Activated CD4-positive, alpha-beta T cell treated with anti-CD3 and anti-CD28 coated beads for 24 hours (primary cell): ENCODE measurements at places on chromosomes 7 and 10.

- no peak for DNase-seq
Measured at GRCh38 chr7:43679210-43680068, 49.9 kb downstream of the COA1 start.

DNA sequence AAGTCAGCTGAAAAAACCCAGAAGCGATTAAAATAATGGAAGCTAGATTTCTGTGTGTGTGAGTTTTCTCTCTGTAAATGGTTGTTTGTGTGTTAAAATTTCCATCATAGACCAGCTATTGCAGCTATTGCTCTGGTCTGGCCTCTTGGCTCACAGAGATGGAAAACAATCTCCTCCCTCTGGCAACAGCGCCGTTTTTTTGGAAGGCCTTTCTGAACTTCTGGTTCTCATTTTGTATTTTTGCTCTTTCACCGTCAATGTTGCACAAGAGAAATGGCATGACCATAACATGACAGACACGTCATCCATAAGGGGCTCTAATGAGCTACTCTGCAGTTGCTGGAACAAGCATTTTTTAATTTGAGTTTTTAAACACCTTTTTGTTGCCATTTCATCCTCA lies 91.0 kb downstream of the CUBN start:
- no peak for DNase-seq

DNA sequence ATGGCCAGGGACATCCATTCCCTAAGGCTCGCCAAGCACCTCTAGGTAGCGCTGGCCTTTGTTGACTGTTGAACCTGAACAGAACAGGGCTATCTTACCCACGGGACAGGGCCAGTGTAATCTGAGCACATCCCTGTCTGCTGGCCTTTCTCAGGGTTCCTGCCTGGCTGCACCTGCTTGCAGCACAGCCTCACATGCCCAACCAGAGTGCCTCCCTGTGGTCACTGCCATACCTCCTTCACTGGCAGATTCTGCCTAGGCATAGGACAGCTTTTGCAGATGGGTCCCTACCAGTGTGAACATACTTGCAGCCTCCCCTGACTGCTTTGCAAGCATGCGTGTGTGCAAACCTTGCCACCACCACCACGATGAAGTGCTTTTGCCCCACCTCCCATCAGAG lies 15.8 kb upstream of the LIPN start:
- no peak for DNase-seq

DNA sequence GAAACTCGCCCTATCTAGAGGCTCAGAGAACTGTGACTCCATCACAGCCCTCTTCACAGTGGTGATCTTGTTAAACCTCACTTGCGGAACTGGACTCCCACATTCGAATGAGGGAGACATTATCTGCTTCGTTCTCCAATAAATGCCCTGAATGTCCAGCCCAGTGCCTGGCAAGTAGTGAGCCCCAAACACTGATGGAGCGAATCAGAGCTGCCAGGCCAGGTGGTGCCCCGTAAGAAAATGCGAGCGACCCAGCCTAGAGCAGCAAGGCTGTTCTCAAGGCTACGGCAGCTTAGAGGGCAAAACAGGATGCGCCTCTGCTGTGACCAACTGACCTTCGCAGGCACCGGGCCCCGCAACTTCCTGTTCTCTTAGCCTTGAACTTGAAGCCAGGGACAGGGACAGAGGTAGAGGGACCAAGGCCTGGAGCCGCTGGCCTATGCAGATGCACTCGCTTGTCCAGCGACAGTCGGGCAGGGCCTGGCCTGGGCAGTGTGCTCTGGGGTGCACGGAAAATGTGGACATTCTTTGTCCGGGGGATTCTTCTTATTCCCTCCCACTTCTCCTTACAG lies 217.6 kb downstream of the TCERG1L start:
- no peak for DNase-seq

DNA sequence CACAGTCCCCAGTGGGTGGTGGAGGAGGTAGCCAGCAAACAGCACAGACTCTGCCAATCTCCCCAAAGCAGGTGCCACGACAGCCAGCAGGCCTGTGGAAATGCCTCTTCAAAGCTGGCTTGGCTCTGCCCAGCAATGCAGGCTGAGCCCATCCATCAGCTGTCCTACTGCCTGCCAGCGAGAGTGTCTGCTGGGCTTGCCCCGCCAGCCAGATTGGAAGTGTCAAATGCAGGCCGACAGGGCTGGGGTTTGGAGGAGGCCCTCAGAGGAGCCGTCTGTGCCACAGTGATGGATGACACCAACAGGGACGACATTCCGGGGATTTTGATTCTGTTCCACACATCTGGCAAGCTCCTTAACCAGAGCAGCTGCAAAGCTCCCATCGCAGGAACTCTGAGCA lies 16.7 kb downstream of the HABP2 start:
- no peak for DNase-seq

GRCh38 chr7:90192876-90193750 lies 18.4 kb upstream of the STEAP2 start:
- no peak for DNase-seq

GRCh38 chr10:86657011-86657395 lies 2.7 kb downstream of the OPN4 start:
- no peak for DNase-seq

GRCh38 chr7:88057655-88058054 lies 123.6 kb downstream of the ADAM22 start:
- no peak for DNase-seq

DNA sequence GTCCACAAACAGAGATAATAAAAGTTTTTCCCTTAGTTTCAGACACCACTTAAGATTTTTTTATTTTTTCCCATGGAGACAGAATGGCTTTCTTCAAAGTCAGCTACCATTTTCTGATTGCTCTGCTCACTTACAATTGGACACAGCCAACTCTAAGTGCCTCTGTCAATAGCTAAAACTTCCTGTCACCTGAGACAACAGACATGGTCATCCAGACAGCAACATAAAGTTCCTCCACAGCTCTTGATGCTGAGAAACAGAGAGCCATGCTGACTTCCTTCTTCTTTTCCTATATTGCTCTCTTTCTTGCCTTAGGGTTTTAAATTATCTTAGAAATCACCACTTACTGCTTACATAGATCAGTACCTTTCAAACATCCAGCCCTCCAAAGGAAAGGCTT lies 12.0 kb downstream of the ZNF800 start:
- no peak for DNase-seq

- DNase-seq = no peak
Measured at GRCh38 chr10:23540401-23541030, 101.6 kb downstream of the OTUD1 start.

- DNase-seq = no peak
Measured at GRCh38 chr10:32982911-32983909, 25.2 kb upstream of the ITGB1 start.

DNA sequence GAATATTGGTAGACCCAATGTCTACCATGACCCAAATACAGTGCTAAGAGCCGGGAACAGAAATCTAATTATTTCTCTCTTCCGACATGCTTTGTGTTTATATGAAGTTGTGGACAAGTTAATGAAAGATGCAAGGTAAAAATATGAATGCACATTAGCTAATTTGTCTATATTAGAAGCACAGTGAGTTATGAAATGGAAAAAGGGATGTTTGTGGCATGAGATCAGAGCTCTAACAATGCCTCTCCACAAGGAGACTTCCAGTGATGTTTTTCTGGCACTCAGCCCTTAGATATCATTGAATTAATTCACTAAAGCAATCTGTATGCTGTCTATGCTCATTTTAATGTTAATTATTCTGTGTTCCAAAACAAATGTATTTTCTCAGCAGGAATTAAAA lies 897.2 kb downstream of the CNTNAP2 start:
- no peak for DNase-seq

- no peak for DNase-seq
Measured at GRCh38 chr10:64486149-64486548, 964.9 kb downstream of the REEP3 start.

GRCh38 chr7:107045195-107045960 lies 873 bp downstream of the PRKAR2B start:
- no peak for DNase-seq

DNA sequence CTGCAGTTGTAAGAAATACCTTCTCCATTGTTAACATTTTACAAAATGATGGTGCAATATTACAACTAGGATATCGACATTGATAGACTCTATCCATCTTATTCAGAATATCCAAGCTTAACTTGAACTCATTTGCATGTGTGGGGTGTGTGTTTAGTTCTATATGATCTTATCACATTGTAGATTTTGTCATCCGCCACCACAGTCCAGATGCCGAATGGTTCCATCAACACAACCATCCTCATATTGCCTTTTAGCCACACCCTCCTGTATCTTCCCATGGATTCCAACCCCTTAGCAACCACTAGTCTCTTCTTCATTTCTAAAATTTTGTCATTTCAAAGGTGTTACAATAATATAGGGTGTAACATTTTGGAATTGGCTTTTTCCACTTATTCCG lies 452.9 kb upstream of the AKR1E2 start:
- DNase-seq = no peak

GRCh38 chr10:10794791-10795191 lies 222.9 kb upstream of the CELF2 start:
- no peak for DNase-seq

DNA sequence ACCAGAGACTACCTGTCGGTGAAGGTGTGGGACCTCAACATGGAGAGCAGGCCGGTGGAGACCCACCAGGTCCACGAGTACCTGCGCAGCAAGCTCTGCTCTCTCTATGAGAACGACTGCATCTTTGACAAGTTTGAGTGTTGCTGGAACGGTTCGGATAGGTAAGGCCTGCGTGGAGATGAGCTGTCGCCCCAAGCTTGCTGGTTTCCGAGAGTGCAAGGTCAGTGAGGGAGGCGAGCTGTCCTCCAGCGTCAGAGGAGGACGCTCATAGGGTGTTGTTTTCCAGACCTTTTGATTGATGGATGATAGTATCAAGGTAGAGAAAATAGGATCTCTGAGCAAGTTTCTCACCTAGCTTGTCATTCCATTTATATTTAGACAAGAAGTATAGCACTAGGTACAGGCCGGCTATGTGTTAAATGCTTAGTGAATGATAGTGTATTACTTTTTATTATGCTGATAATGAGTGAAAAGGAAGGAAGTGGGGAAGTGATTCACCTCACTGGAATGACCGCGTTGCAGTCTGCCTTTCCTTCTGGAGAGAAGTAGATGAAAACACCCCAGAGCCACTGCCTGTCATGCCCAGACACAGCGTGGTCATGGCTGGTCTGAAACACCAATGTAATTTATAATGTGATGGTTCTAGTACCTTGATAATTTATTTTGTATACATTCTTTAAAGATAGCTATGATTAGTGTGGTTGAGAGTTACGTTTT lies 33.9 kb downstream of the BNIP3 start:
- DNase-seq = no peak

GRCh38 chr7:157937406-157937805 lies 600.6 kb downstream of the DNAJB6 start:
- no peak for DNase-seq

- no peak for DNase-seq
Measured at GRCh38 chr7:4006687-4007086, 675.4 kb upstream of the FOXK1 start.

DNA sequence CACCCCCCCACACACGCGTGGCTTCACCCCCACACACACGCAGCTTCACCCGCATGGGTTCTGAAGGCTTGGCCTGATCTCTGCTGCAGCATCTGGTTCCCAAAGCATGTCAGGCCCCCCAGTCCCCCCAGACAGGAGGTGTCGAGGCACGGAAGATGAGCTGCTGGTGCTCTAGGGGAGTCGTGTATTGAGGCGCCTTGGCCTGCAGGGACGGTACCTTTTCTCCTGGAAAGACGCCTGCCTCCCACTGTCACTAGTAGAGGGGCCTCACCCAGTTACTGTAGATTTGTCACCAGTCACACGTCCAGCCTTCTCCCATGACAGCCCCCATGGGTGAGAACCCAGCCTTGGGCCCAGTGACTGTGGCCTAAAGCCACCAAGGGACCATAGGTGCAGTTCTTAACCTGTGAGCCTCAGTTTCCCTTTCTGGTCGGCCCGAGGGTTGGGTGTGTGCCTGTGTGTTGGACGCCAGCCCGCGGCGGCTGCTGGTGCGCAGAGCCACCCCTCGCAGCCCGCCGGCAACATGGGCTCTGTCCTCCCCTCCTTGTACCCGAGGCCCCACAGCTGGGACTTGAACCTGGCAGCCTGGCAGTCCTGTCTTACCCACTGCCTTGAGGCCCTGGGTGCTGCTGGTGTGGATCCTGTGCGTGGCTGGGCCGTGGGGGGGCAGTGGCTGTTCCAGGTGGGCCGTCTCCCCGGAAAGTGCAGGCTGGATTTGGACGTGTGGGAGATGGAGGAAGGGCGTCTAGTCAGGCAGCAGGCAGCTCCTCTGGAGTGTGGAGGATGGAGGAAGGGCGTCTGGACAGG lies 81.7 kb downstream of the NKX6-2 start:
- DNase-seq = no peak

GRCh38 chr7:158313931-158314330 lies 273.7 kb downstream of the PTPRN2 start:
- DNase-seq = no peak

GRCh38 chr10:71736570-71736952 lies 17.0 kb upstream of the C10orf105 start:
- DNase-seq = no peak
